ENCODE measurements at places on chromosomes 7 and 10.
A peak's percentile ranks its signal among the peaks of the same experiment; 100 is the strongest.

- no peak for DNase-seq
Measured at GRCh38 chr7:139647814-139648390, 124.4 kb downstream of the CLEC2L start.

GRCh38 chr10:75894761-75895160 lies 463.3 kb downstream of the LRMDA start:
- no peak for DNase-seq

DNA sequence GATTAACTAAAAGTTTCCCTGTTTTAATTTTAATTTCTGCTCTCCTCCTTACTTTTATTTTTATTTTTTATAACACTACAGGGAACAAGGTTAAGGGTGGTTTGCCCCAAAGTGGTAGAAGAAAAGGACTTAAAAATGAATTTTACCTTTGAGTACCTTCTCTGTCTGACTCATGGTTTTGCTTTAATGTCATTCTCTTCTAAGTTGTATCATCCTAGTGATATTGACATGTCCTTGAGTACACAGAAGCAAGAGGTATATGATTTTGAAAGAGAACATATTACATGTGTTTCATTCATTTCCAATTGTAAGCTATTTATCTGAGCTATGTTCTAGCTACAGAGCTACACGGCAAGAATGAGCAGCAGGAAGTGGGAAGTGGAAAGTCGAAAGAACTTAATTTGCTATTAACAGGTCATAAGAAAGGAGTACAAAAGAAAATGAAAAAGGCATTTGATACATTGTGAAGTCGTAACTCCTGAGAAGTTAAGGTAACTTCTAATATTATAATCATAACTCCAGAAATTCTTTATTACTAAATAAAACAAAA lies 112.5 kb downstream of the SEMA3A start:
- DNase-seq = no peak

DNA sequence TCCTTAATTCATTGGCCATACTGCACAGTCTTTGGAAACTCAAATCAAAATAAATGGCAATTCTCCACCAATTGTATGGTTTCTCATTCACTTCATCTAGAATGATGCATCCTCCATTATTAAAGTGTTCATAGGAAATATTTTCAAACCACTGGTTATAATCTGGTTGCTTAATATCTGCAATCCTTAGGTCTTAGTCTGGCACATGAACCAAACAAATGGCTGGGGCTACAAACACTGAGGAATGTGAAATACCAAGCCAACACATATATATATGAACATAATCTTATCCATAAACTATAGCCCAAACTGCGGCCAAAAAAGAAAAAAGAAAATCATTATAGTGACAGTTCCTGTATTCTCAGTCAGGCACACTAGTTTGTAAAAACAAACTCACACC lies 5.7 kb upstream of the MSS51 start:
- DNase-seq = no peak

- DNase-seq = peak; percentile 71
Measured at GRCh38 chr7:32204361-32205018, 134.3 kb upstream of the PDE1C start.

GRCh38 chr7:38873433-38873832 lies 35.6 kb downstream of the VPS41 start:
- DNase-seq = no peak

- DNase-seq = no peak
Measured at GRCh38 chr7:151940048-151940811, 16.0 kb upstream of the GALNTL5 start.

DNA sequence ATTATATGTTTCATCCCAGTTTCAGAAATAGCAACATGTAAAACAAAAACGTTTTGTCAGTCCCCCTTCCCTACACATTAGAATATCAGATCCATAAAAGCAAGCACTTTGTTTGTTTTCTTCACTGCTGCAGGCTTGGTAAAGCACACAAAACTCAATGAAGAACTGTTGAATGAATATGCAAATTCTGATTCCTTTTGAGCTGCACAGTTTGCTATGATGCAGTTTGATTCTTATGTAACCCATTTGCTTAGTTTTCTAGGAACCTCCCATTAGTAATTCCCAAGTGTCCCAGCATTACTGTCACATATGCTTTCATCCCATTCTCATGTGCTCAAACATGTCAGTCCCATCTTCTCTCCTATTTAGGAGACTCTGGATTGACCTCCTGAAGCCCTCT lies 26.1 kb upstream of the CHCHD3 start:
- no peak for DNase-seq

- no peak for DNase-seq
Measured at GRCh38 chr10:101995451-101996063, 60.4 kb downstream of the ARMH3 start.

DNA sequence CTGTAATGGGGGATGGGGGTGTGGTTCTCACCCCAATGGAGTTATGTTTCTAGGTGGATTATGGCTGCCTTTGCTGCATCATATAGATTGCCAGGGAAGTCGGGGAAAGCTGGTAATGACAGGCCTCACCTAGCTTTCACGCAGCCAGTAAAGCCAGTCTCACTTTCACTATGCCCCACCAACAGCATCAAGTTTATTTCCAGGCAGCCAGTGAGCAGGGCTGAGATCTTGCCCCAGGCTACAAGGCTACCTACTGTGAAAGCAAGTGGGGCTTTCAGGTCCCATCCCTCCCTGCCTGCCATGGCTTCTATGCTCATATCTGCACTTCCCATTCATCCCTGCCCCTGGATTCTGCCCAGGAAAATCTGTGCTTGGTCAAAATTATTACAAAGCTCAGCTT lies 61.7 kb upstream of the NXPH1 start:
- DNase-seq = no peak

- no peak for DNase-seq
Measured at GRCh38 chr10:132988988-132989387, 46.6 kb upstream of the CFAP46 start.

DNA sequence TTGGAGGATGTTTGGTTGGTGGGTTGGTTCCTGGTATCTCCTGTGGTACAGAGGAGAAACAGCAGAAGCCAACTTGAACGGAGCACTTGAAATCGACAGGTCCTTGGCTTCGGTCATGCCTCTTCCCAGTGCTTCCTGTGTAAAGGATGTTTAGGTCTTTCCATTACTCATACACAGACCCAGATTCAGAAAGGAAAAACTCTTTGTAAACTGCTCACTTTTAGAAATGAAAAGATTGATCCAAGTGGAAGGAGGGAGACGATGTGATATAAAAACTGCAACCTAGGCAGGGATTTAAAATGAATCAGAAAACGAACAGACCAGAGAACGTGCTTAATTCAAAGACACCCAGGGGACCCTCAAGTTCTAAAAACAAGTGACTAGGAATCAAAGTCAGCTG lies 338.4 kb downstream of the GALNT17 start:
- DNase-seq = no peak

- no peak for DNase-seq
Measured at GRCh38 chr7:148014541-148014940, 576.0 kb upstream of the C7orf33 start.

- no peak for DNase-seq
Measured at GRCh38 chr7:103524042-103524907, 78.3 kb upstream of the SLC26A5 start.

- no peak for DNase-seq
Measured at GRCh38 chr10:98916526-98917125, 319.0 kb downstream of the HPSE2 start.

DNA sequence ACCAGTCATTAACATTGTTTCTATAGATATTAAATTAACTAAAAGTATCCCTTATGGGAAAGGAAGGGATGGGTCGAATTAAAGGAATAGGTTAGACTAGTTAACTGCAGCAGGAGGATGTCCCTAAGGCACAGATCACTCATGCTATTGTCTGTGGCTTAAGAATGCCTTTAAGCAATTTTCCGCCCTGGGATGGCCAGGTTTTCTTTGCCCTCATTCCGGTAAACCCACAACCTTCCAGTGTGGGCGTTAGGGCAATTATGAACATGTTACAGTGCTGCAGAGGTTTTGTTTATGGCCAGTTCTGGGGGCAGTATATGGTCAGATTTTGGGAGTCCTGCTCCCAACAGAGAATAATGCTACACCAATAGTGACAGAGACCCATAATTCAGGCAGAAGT lies 139.3 kb upstream of the CDK13 start:
- DNase-seq = no peak

DNA sequence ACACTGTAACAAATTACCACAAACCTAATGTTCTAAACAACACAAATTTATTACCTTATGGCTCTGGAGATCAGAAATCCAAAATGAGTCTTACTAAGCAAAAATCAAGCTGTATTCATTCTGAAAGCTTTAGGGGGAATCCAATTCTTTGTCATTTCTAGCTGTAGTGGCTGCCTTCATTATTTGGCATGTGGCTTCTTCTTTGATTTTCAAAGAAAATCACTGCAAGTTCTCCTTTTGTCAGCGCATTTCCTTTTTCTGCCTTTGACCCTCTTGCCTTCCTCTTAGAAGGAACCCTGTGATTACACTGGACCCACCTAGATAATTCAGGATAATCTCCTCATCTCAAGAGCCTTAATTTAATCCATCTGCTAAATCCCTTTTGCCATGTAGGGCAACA lies 36.9 kb downstream of the ZPBP start:
- no peak for DNase-seq

GRCh38 chr7:81506609-81507008 lies 263.2 kb downstream of the HGF start:
- no peak for DNase-seq

- DNase-seq = no peak
Measured at GRCh38 chr10:25561758-25562157, 372.3 kb upstream of the MYO3A start.

GRCh38 chr7:153383781-153384180 lies 624.2 kb downstream of the ACTR3B start:
- DNase-seq = no peak

DNA sequence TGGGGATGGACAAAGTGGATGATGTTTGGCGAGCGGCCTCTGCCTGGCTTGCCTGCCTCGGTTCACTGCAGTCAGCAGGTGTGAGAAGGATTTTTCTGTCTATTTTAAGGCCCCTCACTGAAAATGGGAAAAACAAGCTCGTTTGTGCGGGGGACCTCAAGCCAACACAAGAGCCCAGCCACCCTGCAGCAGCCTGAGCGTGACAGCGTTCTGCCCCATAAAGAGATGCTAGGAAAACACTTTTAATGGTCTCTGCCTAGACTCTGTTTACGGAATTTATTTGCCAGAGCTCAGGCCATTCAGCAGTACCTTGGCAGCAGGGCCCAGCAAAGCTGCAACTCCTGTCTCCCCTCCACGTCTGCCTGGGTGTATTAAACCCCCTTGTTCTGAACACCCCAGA lies 131.7 kb downstream of the GRK5 start:
- DNase-seq = no peak

DNA sequence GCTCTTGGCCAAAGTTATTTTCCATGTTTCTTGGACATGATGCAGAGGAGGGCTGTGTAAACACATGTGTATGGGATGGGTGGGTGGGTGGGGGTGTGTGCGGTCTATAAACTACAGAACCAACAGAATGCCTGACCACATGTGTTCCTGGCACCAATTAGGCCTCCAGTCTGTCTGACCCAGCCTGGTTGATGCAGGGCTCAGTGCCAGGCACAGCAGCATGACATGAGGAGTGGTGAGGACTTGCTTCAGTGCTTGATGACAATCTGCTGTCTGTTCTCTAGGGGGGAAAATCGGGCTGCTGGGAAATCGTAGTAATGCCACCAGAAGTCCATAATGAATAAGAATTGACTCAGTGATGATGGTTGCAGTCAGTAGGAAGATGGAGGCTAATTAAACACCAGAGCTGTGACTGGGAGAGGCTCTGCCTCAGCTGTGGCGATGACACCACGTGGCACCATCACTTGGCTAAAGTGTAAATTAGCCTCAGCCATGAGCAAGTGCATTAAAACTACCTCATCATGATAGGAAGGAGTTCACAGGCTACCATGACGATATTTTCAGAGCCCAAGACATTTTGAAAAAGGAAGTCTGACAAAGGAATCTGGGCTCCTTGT lies 260.1 kb upstream of the PODXL start:
- DNase-seq = peak; percentile 89

- no peak for DNase-seq
Measured at GRCh38 chr10:37703833-37704382, 153.5 kb downstream of the ZNF248 start.

DNA sequence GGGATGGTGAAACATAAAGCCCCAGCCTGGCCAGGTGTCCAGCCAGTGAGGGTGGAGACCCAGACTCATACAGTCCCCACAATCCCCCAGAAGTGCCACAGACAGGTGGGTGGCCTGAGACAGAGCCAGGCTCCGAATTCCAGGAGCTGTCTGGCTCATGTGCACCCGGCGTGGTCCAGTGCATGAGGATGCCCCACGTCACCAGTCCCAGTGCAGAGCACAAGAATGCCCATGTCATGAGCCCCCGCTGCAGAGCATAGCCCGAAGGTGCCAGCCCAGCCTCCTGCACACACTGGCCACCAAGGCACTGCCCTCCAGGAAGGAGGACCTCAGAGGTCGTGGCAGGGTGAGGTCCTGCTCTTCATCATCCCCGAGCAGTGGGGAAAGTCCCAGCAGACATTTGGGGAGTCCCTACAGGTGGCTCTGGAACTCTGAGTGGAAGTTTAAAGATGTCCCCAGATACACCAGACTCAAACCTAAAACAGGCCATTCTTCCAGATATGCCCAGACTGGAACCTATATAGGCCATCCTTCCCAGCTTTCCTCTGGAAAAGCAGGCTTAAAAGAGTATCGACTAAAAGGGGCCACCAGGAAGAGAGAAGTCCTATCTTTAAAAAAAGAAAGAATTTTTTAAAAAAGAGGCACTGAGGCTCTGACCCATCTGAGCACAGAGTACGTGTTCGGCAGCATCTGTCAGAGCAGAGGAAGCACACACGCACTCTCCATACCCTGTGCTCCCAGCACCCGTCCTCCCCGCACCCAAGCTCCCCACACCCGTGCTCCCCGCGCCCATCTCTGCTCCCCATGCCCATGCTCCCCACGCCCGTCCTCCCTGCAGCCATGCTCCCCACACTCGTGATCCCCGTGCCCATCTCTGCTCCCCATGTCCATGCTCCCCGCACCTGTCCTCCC lies 11.5 kb downstream of the DIP2C start:
- no peak for DNase-seq

DNA sequence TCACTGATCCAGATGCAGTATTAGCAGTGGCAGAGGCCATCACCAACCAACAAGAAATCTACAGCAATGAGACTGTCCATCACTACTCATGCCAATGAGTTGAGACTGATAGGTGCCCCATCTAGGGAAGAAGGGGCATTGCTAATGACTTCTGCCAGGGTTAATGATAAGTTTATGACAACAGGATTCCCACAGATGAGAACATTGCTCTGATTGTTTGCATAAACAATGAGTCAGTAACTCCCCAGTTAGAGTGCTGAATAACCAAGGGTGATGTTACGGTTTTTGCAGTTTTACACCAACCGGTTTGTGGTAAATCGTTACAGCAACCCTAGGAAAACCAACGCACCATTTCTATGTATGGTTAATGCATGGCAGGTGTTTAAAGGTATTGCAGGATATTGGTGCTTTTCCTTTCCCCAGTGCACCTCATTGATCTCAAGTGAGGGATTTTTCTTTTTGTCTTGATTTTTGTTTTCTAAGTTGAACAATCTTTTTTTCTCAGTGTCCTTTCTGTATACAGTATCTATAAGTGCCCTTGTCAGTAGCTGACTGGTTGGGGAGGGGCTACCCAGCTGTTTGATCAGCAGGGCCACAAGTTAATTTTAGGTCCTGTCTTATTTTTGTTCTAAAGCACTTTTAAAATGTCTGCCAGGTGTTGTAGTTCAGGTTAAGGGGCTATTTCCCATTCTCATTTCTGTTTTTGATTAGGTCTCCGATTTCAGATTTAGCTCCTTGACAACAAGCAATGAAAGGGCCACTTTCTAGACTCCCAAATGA lies 3.9 kb upstream of the CSGALNACT2 start:
- DNase-seq = no peak

All from NCI-H1694 (cell line).